Skeletal muscle cell (primary cell): ENCODE measurements at places on chromosomes 3 and 15.

DNA sequence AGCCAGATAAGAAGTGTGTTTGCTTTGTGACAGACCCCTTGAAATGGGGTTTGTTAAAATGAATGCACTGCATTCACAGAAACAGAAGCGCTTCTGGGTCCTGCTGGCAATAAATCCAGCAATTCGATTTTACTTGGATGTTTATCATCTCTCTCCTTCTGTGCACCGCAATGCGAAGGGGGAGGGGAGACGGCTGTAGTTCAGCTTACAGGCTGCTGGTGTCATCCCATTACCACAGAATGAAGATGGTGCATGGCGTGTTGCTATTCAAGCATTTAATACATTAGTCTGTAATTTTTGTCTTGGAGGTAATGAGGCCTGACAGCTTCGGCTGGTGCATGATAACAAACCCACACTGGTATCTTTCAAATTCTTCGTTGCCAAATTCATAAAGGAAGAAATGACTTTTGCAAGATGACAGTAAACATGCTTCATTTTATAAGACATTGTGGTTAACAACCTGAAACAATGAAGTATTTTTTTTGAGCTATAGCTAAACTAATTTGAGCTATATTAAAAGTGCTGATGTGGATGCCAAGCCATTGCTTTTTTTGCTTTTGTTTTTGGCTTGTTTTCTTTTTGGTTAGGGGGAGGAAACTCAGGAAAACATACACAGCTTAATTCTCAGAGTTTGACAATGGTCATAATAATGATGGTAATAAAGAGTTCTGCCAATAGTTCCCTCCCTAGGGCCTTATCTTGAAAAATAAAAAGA is 418.3 kb downstream of the OTOL1 start:
- DNase-seq: peak; percentile 51

- no peak for DNase-seq
These were observed 9.1 kb downstream of the PLA2G4F start for GRCh38 chr15:42147431-42147735.

- no peak for DNase-seq
These were observed 242.8 kb downstream of the TBL1XR1 start for GRCh38 chr3:176954517-176954916.

- DNase-seq: no peak
These were observed 12.5 kb upstream of the THRB start for GRCh38 chr3:24506966-24507775.

GRCh38 chr15:29919380-29919881 is 97.2 kb upstream of the TJP1 start:
- no peak for DNase-seq

DNA sequence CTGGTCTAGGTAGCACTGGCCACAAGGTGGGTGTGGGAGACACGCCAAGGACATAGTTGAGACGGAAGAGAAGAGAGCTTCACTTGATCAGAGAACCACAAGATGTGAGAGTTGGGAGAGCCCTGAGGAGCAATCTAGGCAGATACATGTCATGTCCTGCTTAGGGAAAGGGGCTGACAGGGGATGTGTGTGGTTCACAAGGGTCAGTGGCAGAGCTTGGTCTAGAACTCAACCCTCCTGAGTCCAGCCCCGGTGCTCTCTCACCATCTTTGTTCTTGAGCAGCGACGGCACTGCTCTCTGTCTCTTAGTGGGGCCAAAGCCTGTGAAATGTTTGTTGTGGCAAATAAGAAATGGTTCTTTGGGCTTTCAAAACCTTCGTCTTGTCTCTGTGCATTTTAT is 243.5 kb upstream of the ROPN1 start:
- DNase-seq: no peak

DNA sequence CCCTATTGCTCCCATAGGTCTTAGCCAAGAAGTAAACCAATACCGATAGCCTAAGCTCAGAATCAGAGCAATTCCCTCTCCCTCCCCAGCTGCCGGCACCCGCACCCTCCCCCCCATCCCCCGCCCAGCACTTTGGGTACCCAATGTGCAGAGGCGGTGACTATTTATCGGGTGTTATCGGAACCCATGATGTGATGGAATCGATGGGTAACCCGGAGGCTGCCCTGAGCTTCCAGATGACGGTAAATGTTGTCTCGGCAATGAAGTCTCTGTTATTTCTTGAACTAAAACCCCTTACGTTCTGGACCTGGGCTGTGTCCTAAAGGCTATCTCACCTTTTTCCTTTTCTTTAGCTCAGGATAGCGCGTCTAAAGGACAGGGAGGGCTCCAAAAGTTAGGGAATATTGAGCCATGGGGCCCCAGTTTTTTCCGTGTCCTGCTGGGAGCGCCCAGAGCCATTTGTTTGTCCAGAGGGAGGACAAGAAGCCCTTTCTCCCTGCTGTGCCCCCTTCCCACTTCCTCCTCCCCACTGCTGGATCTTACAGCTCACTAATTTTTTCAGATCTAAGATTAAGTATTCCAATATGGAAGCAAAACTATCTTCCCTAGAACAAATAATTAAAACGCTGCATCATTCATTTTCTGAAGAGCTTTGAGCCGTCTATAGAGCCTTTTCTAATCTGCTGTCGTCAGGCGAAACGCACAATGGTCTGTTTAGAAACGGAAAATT is 1.5 kb downstream of the SLITRK3 start:
- DNase-seq: no peak

DNA sequence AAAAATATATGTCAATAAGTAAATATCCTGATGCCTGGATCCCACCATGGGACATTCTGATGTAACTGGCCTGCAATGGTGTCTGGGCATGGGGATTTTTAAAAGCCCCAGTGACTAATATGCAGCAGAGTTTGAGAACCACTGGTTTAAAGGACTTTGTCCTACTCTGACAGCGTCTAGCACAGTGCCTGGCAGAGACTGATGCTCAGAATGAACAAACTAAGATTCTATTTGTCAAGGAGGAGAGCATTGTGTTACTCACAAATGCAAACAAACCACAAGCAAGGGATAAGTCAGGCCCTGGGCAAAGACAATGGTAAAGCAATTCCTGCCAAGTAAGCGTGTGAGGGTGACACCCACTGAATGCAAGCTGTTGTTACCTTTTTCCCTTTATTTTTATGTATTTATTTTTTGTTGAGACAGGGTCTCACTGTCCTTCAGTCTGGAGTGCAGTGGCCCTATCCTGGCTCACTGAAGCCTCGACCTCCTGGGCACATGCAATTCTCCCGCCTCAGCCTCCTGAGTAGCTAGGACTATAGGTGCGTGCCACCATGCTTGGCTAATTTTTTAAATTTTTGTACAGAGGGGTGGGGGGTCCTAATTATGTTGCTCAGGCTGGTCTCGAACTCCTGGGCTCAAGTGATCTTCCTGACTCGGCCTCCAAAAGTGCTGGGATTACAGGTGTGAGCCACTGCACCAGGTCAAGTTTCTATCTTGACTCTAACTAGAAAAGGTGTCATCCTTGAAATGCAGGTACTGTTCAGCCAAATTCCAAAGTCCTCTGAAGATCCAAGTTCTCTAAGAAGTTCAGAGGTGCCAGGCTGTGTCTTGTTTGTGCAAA is 909 bp upstream of the GPD1L start:
- no peak for DNase-seq

GRCh38 chr15:73273181-73274002 is 95.4 kb downstream of the HCN4 start:
- DNase-seq: peak; percentile 30

DNA sequence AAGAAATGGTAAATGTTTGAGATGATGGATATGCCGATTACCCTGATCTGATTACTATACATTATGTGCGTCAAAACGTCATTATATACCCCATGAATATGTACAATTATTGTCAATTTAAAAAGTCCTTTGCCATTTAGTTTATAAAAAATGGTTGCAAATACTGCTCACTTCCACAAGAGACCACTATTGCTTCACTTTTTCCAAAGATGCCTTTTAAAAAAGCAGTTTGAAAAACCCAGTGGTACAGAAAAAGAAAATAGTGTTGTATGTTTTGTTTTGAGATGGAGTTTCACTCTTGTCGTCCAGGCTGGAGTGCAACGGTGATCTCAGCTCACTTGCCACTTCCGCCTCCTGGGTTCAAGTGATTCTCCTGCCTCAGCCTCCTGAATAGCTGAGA is 39.3 kb downstream of the EDEM1 start:
- DNase-seq: peak; percentile 7
